ENCODE measurements at places on chromosomes 11 and 22.

- no peak for DNase-seq
These were observed 20.7 kb downstream of the RPUSD4 start for GRCh38 chr11:126190792-126191191.

DNA sequence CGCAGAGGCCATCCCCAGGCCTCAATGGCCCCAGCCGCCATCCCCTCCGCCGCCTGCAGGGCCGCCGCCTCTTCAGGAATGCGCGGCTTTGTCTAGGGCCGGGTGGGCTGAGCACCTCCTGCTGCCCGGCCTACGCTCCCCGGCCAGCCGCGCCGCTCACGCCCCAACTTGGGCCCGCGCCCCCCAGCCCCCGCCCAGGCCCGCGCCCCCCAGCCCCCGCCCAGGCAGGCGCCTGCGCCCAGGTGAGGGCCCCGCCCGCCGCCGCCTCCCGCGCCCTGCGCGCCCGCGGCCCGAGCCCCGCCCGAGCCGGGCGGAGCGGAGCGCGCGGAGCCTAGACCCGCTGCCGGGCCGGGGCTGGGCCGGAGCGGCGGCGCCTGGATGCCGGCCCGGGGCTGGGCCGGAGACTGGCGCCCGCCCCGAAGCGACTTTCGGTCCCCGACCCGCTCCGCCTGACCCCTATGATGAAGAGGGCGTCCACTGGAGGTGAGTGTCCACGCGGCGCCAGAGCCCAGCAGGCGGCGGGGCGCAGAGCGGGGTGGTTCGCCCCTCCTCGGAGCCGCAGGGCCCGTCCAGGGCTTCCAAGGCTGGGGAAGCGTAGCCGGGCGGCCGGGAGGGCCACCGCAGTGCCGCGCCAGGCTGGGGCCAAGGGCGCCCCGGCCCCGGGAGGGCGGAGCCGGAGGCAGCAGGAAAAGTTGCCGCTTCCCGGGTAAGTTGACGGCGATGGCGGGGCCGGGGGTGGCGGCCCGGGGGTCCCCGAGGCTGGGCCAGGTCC is 34.3 kb upstream of the PRODH start:
- DNase-seq, result peak; percentile 24

- no peak for DNase-seq
These were observed 1337.8 kb downstream of the BRD1 start for GRCh38 chr22:48489551-48490499.

DNA sequence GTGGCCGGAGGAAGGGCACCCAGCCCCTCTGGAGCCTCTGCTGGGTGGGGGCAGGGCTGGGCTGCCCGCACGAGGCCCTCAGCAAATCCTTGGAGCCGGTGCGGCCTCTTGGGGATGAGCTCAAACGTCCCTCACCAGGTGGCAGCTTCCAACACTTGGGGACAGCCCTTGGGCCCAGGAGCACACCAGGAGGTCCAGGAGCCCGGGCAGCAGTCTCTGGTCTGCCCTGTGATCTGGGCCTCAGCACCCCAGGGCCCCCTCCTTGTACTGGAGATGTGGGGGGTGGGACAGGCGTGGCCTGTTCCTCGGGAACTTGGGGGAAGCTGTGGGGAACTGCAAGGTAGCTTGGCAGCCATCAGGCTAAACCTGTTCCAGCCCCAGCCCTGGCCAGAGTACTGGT is 40.0 kb downstream of the MOB2 start:
- DNase-seq, result no peak

GRCh38 chr11:61945191-61945590 is 5.0 kb upstream of the BEST1 start:
- DNase-seq, result no peak

DNA sequence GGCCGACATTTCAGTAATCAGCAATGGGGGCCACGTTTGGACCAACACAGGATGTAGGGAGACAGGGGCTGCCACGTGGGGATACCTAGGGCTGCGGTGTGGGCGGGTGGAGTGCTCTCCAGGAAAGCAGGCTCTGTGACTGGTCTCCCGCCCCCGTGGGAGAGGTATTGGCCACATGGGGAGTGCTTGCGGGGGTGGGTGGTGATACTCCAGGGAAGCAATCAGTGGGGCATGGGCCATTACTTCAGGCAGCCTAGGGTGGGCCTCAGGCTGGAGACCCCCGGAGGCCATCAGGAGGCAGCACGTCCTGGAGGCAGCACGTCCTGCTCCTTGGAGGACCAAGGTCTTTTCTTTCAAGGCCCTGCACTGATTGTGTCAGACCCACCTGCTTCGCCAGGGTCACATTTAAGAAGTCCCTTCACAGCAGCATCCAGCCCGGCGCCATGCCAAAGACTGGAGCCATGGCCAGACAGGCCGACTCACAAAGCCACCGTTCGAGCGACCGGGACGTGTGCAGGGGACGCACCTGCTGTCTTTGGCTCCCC is 3.0 kb upstream of the MUC2 start:
- no peak for DNase-seq

DNA sequence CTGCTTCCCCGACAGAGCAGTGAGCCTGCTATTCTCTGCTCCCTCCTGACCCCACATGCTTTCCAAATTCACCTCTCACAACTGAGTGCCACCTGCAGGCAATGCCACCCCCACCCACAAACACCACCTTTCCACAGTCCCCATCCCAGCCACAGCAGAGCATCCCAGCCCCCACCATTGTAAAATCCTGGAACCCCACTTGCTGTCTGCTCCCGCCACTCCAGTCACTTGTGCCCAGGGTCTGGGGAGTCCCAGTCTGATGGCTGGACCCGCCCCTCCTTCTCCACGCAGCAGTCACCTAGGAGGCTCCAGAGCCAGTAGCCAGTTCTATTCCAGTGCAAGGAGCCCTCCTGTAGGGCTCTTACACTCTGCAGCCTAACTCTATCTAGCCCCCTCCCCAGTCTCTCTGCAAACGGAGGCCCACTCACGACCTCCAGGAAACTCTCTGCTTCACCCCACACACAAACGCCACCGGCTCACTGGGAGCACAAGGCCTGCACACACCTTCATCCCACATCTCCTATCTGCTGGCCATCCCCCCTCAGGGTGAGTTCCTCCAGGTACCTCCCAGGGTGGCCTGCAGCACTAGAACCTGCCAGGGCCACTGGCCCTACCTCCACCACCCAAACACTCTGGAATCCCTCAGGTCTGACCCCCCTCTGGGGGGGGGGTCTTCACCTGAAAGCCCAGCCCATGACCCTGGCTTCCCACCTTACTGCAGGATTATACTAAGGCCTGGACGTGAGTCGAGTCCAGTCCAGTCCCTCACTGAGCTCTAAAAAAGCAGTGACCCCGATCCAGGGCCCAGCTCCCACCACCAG is 1.4 kb downstream of the GNB1L start:
- DNase-seq, result no peak

DNA sequence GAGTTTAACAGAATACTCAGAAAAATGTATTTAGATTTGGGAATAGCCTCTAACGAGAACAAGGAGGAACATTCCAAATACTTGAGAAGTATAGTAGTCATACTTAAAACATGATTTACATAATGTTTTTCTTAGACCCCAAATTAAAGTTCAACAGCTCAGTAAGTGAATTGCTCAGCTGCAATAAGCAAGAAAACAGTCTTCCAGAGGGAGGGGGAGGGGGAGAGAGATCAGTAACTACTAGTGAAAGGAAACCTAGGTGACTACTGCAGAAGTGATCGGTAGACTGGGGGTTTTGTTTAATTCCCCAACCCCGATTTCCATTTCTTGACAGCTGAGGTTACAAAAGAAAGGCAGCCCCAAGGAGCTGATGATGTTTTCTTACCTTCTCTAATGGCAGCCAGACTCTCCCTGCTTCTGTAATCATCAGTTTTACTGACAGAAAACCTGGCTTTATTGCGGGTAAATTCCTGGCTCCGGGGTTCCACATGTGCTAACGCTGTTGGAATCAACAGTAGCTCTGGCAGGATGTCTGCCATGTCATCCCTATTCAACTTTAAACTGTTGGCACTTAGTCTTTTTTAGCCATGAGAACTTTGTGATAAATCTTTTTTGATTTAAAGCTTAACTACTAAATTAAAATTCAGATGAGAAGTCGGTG is 82.4 kb upstream of the BIRC3 start:
- DNase-seq, result no peak

DNA sequence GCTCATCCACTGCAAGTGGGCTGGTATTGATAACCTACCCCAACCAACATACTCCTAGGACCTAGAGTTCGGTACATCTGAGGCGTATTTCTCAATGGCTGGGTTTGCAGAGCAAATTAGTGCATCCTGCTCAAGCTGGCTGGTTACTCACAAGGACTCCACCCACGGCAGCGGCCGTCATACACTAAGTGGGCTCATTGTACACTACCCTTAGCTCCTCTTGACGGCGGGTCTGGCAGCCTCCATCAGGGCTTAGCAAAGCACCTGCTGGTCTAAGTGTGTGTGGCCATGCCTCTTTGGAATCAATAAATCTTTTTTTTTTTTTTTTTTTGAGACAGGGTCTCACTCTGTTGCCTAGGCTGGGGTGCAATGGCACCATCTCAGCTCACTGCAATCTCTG is 20.2 kb upstream of the KCNJ11 start:
- DNase-seq, result no peak

GRCh38 chr11:87120937-87121336 is 83.2 kb downstream of the TMEM135 start:
- no peak for DNase-seq

- no peak for DNase-seq
These were observed 31.6 kb upstream of the SHANK2 start for GRCh38 chr11:71283971-71284441.

Measured in NCI-H2081 (cell line).